ENCODE measurements at places on chromosomes 7 and 10.

GRCh38 chr7:45982907-45983719, 62.0 kb upstream of the IGFBP3 start:
- DNase-seq = no peak

GRCh38 chr10:109306698-109307097, 616.6 kb downstream of the XPNPEP1 start:
- peak; percentile 11 for DNase-seq

GRCh38 chr10:58027426-58027825, 240.3 kb downstream of the IPMK start:
- DNase-seq = peak; percentile 16

DNA sequence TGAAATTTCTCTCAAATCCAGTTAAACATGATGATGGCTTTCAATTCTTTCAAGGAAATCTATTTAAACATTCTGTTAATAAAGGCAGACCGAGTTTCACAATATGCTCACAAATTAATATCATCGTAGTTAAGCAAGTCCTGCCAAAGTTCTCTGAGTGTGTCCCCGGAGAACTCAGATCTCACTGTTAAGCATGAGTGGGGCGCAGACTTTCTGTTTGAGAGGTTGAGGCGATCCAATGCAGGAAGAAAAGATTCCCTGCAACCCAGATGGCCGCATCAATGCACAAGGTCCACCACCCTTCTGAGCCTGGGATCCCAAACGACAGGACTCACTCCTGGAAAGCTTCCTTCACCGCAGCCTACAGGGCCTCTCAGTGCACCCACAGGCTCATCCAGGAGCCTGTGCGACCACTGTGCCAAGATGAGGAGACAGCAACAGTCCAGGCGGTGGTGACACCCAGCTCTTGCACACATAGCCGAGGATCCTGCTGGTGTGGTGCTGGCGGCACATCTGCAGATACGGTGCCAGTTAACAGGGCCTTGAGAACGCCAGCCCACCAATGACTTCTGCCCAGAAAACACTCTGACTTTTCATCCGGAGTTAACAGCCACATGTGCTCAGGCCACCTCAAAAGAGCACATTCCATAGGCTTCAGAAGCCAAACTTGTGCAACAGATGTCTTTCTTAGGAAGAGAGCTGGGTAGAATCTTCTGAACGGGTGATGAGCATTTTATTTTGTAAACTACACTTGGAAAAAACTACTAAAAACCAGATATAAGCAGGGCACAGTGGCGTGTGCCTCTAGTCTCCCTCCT, 102.1 kb downstream of the ZRANB1 start:
- DNase-seq = peak; percentile 85

DNA sequence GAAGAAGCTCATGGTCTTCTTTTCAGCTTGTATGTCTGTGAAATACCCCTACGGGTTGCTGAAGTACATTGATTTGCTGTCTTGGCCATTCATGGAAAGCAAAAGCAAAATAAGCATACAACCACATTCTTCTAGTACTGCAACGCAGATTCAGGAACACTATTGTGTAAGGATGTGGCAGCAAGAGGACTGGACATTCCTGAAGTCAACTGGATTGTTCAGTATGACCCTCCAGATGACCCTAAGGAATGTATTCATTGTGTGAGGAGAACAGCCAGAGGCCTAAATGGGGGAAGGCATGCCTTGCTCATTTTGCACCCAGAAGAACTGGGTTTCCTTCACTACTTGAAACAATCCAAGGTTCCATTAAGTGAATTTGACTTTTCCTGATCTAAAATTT, 133.4 kb upstream of the ANKRD1 start:
- peak; percentile 73 for DNase-seq

GRCh38 chr10:4213441-4213840, 428.4 kb upstream of the KLF6 start:
- peak; percentile 56 for DNase-seq

DNA sequence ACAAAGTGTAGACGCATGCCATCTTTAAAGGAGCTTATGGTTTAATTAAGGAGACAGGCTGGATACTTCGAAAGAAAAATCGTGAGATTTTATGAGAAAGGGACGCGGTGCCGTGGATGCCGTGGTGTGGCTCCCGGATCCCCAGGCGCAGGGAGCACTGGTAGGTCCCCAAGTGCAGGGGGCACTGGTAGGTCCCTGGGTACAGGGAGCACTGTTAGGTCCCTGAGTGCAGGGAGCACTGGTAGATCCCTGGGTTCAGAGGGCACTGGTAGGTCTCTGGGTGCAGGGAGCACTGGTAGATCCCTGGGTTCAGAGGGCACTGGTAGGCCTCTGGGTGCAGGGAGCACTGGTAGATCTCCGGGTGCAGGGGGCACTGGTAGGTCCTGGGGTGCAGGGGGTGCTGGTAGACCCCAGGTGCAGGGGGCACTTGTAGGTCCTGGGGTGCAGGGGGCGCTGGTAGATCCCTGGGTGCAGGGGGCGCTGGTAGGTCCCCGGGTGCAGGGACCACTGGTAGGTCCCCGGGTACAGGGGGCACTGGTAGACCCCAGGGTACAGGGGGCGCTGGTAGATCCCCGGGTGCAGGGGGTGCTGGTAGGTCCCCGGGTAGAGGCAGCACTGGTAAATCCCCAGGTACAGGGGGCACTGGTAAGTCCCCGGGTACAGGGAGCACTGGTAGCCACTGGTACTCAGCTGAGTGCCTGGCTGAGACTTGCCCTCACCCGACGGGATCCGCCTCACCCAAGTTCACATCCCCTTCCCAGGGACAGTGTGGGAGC, 14.1 kb downstream of the PRKAG2 start:
- DNase-seq = no peak

- peak; percentile 28 for DNase-seq
Measured at GRCh38 chr10:126250527-126251310, 137.6 kb downstream of the ADAM12 start.

DNA sequence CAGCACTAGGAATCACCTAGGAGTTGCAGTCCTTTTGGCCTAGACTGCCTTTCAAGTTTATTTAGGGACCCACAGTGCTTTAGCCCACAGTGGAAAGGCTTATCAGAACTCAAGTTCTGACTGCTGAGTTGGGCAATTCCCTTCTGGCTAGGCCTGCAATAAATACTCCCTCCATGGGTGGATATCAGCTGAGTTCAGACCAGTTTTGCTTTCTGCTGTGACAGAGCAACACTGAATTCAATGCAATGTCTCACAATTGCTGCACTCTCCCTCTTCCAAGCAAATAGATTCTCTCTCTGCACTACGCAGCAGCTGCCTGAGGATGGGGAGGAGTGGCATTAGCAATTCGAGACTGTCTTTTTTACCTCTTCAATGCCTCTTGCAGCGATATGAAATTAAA, 1153.3 kb downstream of the SORCS1 start:
- DNase-seq = no peak

DNA sequence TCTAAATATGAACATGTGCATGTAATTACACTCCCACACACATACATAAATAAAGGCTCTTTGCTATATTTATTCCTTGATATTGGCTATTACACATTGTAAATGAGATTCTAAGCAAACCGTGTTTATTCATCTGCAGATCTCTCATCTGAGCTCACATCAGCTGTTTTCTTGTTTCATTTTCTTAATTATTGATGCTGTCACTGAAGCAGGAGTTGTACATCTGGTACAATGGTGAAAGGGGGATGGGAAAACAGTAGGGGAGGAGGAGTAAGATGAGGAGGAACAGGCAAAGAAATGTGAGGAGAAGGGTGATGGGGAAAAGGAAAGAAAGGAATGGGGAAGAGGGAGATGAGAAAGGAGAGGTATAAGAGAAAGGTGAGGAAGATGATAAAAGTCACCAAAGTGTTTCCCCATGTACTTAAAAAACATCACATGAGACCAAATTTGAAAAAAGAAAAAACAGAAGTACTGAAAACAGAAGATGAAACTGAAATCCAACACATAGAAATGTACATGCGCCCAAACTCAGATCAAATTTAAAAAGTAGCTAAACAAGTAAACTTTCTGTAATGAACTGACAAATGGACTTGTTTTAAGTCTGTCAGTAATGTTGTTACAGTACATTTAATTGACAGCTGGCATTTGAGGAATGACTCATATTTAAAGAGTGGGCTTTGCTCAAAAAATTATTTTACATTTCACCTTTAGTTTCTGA, 472.2 kb downstream of the ARL4A start:
- DNase-seq = no peak

DNA sequence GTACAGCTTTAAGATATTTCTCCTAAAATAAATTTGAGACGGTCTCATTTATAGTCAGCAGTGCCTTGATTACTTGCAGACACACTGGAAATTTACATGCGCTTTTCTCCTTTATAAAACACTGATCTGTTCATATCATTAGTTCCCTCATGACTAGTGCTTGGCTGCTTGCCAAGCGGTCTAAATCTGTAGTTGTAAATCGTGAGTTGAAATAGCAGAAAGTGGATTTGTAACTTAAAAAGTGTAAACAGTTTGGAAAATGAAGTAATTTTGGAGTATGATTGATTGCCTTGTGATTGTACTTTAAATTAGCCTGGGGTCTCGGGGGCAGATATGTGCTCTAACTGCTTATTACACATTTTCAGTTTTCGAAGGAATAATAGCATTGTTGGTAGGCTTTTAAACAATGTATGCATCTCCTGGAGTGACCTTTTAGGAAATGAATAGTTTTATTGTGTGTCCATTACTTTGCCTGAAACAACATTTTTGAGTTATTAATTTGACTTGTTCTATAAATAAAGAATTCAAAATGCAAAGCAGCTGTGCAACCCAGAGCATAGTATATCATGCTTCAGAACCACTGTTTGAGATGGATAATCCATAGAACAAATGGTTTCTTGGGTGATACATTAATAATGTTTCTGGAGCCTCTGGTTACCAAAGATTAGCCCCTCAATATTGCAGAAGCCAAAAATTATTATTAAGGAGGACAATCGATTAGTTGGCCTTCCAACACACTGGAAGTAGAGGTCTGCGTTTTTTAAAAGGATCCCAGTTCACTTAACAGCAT, 73.3 kb downstream of the ARID5B start:
- DNase-seq = peak; percentile 65

DNA sequence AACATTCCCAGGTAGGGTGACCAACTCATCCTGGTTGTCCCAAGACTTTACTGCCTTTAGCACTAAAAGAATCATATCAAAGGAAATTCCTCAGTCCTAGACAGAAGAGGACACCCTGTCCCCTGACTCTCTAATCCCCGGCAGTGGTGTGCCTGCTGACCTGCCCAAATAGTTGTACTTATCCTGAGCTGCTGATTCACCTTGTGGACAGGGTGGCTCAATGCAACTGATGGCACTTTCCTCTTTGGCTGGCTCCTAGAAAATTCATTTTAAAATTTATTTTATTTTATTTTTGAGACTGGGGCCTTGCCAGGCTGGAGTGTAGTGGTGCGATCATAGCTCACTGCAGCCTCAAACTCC, 111.7 kb downstream of the JCAD start:
- DNase-seq = no peak

All from foreskin fibroblast (primary cell).